Activated CD8-positive, alpha-beta memory T cell treated with anti-CD3 and anti-CD28 coated beads for 24 hours (primary cell): ENCODE measurements at places on chromosomes 3 and 15.

- no peak for DNase-seq
These were observed 34.8 kb downstream of the NMNAT3 start for GRCh38 chr3:139642996-139643395.

DNA sequence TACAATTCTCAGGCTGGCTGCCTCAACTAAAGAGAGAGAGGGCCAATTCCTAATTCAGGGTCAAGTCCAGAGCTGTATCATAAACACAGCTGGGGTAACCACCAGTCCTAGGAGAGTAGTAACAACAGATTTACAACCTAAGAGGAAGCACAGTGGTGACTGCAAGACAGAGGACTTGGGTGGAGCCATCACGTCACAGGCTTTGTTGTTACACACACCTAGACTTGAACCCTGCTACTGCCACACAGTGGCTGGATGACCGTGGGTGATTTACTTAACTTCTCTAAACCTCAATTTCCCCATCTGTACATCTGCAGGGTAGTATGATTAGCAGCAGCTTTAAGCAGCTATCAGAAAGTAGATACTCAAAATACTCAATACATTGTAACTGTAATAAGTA, 78.6 kb downstream of the MYLK start:
- no peak for DNase-seq

- no peak for DNase-seq
These were observed 1091.9 kb downstream of the NSUN3 start for GRCh38 chr3:95154766-95155165.

DNA sequence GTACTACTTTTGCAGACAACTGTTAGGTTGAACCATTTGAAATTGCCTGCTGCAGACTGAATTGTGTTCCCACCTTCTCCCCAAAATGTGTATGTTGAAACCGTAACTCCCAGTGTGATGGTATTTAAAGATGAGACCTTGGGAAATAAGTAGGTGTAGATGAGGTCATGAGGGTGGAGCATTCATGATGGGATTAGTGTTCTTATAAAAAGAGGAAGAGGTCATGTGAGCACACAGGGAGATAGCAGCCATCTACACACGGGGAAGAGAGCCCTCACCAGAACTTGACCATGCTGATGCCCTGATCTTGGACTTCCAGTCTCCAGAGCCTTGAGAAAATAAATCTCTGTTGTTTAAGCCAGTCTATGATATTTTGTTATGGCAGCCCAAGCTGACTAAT, 17.4 kb upstream of the FHIT start:
- no peak for DNase-seq
